ENCODE measurements at places on chromosomes 2 and 18. TPM values are rescaled to one million over a fixed set of nuclear protein-coding genes. Genes with fewer than 3 reads are reported as not detected.
A peak's percentile ranks its signal among the peaks of the same experiment; 100 is the strongest.

DNA sequence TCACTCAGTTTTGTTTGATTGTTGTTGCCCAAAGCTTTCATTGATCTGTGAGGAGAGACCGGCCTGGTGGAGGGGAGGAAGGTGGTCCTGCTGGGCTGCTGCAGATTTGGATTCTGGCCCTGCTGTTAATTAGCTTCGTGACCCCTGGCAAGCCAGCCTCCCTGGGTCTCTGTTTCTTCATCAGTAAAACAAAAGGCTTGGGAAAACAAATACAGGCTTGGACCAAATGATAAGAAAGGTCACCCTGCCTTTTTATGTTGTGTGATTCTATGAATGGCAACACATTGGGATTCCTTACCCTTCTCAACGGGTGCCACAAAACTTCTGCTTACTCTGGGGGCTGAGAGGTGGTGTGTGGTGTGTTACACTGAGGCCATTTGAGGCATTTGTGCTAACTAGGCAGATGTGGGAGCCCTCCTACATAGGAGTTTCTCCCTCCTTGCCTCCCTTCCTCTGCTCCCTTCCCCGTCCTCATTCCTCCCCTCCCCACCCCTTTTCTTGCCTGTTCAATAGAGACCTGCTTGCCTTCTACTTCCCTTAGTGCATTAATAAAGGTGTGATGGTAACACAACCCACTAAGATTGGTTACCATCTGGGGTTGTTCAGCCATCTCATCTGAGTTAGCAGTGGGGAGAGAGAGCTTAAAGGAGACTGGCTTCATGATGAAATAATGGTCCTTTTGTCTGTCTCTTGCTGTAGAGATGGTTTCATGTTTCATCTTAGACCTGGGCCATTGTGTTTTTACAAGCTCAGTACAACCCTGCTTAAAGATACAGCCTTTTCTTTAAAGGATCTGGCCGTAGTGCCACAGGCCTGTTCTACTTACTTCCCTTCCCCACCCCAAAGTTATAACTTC lies 96.2 kb downstream of the TANC1 start:
- no peak for DNase-seq
- H3K27me3 ChIP-seq = no peaks in the 10 kb centered on the region
- H3K4me1 ChIP-seq = peaks cover 22% of the 10 kb centered on the region
- H3K27ac ChIP-seq = peak overlapping the region; percentile 1

DNA sequence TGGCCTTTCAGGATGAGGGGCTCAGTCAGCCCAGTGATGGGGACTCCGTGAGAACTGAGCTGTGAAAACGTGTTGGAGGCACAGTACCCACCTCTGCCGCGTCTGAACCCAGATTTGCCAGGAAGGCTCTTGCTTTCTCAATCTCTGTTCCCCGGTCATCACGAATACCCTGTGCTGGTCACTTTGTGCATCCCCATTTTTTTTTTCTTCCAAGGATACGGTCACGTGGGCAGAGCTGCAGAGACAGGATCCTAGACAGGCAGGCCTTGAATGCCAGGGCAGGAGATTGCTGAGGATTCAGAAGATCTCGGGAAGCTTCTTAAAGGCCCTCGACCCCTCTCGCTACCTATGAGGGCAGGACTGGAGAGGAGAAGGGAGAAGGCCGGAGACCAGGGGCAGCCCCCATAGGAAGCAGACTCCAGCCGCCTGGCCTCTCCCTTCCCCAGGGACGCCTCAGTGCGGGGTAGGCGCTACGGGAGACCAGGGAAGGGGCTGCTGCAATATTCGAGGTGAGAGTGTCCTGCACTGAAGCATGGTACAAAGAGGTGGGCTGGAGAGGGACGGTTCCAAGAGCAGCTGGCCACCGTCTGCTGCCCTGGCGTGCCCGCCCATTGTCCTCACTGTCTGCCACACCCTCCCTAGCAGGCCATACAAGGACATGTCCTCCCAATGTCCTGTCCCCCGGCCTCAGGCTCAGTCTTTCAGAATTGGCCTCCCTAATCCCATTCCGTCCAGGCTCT lies 29.0 kb upstream of the TAF1B start:
- H3K36me3 ChIP-seq = no peaks in the 10 kb centered on the region
- no peak overlapping the region for H3K4me3 ChIP-seq
- peaks cover 18% of the 10 kb centered on the region for H3K4me1 ChIP-seq

DNA sequence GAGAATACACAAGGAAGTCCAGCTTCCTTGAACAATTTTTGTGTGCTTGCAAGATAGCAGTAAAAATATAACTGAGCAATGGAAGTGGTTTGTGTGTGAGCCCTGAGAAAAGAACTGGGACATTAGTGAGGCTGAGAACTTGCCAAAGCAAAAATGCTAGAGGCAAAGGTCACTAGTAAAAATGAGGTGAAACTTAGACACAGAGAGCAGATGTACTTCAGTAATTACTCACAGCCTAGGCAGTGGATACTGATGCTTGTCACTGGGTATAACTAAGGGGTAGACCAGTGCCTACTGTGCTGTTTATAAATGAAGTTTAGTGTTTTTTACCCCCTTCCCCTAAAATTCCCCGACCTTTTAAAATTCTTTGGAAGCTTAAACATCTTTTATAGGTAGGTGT lies 450.1 kb downstream of the LPIN1 start:
- no peaks in the 10 kb centered on the region for H3K27me3 ChIP-seq
- no peak for DNase-seq
- H3K36me3 ChIP-seq = no peaks in the 10 kb centered on the region
- H3K27ac ChIP-seq = no peak overlapping the region
- no peak overlapping the region for H3K4me3 ChIP-seq

- H3K4me3 ChIP-seq = no peak overlapping the region
- H3K27me3 ChIP-seq = no peaks in the 10 kb centered on the region
- no peaks in the 10 kb centered on the region for H3K36me3 ChIP-seq
- peaks cover 12% of the 10 kb centered on the region for H3K4me1 ChIP-seq
- DNase-seq = no peak
These were observed 83.8 kb upstream of the TFCP2L1 start for GRCh38 chr2:121368836-121369235.

GRCh38 chr2:162928356-162928755 lies 89.8 kb upstream of the KCNH7 start:
- no peak for DNase-seq
- no peaks in the 10 kb centered on the region for H3K4me1 ChIP-seq
- no peaks in the 10 kb centered on the region for H3K36me3 ChIP-seq
- no peak overlapping the region for H3K4me3 ChIP-seq
- H3K27ac ChIP-seq = no peak overlapping the region

- no peaks in the 10 kb centered on the region for H3K27me3 ChIP-seq
- H3K27ac ChIP-seq = no peak overlapping the region
- H3K36me3 ChIP-seq = no peaks in the 10 kb centered on the region
- H3K4me1 ChIP-seq = no peaks in the 10 kb centered on the region
These were observed 393.5 kb downstream of the CTNNA2 start for GRCh38 chr2:79906139-79906890.

- H3K36me3 ChIP-seq = no peaks in the 10 kb centered on the region
- H3K4me1 ChIP-seq = no peaks in the 10 kb centered on the region
- H3K27ac ChIP-seq = no peak overlapping the region
These were observed 378.4 kb upstream of the PIK3C3 start for GRCh38 chr18:41576643-41577042.

DNA sequence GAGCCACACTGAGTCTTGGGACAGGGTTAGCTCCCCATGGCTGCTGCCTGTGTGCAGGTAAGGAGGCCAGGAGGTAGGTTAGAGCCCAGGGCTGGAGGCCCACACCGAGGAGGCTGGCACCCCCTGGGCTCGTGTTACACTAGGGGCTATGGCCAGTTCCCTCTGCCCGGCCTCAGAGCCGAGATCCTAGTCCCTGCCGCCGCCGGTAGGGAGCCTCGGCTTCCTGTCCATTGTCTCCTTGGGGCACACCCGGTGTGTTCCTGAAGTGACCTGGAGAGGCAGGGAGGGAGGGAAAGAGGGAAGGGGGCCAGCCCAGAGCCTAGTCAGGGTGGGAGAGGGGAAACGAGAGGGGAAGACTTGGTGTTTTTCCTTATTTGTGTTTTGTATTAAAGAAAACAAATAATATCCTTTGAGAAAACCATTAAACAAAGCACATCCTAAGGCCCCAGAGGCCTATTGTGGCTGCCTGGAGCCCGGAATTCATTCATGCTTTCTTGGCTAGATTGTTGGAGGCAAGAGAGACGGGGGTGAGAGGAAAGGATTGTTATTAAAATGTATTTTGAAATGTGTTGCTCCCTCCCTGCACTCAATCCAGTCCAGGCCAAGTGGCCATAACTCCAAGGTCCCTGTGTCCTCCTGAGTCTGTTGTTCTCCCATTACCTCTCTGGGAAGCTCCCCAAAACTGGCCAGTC lies 170.7 kb downstream of the CTIF start:
- H3K27ac ChIP-seq = no peak overlapping the region
- H3K4me3 ChIP-seq = no peak overlapping the region
- H3K36me3 ChIP-seq = no peaks in the 10 kb centered on the region
- DNase-seq = no peak
- H3K4me1 ChIP-seq = peaks cover 28% of the 10 kb centered on the region
- H3K27me3 ChIP-seq = no peaks in the 10 kb centered on the region

DNA sequence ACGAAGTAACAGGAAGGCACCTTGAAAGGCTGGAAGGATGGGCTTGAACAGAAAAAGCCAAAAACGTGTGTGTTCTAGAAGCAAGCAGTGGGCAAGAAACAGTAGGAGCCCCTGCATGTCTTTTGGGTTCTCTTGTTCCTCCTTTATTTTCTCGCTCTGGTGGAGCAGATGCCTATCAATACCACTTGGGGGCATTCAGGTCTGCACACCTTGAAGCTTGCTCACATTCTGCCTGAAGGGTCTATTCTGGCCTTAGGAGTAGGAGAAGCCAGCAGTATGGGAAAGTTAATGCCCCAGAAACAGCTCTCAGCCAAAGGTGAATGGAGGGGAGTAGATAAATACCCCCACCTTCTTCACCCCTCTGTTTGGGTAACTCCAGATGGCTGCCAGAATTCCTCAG lies 204.5 kb downstream of the TXNL1 start:
- no peaks in the 10 kb centered on the region for H3K4me1 ChIP-seq
- no peaks in the 10 kb centered on the region for H3K27me3 ChIP-seq
- no peak overlapping the region for H3K27ac ChIP-seq
- no peaks in the 10 kb centered on the region for H3K36me3 ChIP-seq

DNA sequence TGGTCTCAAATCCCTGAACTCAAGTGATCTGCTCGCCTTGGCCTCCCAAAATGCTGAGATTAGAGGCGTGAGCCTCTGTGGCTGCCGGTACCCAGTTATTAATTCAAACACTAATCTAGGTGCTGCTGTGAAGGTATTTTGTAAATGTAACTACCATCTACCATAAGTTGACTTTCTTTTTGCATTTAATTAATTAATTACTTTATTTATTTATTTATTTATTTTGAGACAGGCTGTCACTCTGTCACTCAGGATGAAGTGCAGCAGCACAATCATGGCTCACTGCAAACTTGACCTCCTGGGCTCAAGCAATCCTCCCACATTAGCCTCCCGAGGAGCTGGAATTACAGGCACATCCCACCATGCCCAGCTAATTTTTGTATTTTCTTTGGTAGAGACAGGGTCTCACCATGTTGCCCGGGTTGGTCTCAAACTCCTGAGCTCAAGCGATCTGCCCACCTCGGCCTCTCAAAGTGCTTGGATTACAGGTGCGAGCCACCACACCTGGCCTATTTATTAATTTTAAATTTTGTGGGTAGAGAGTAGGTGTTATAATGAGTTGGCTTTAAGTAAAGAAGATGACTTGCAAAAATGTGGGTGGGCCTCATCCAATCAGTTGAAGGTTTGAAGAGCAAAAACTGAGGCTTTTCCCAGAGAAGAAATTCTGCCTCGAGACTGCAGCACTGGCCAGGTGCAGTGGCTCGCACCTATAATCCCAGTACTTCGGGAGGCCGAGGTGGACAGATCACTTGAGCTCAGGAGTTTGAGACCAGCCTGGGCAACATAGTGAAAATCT lies 17.3 kb upstream of the NMUR1 start:
- no peak for DNase-seq
- no peaks in the 10 kb centered on the region for H3K36me3 ChIP-seq
- H3K27me3 ChIP-seq = no peaks in the 10 kb centered on the region
- no peak overlapping the region for H3K4me3 ChIP-seq
- H3K27ac ChIP-seq = no peak overlapping the region
- no peaks in the 10 kb centered on the region for H3K4me1 ChIP-seq

- H3K36me3 ChIP-seq = no peaks in the 10 kb centered on the region
- H3K4me3 ChIP-seq = no peak overlapping the region
- no peak for DNase-seq
- no peak overlapping the region for H3K27ac ChIP-seq
- peaks cover 6% of the 10 kb centered on the region for H3K4me1 ChIP-seq
- no peaks in the 10 kb centered on the region for H3K27me3 ChIP-seq
These were observed 210.6 kb downstream of the ZNF521 start for GRCh38 chr18:25141399-25141798.

GRCh38 chr2:153470867-153471266 lies 7.7 kb downstream of the RPRM start:
- no peaks in the 10 kb centered on the region for H3K4me1 ChIP-seq
- H3K27me3 ChIP-seq = no peaks in the 10 kb centered on the region
- no peak overlapping the region for H3K4me3 ChIP-seq
- H3K36me3 ChIP-seq = no peaks in the 10 kb centered on the region
- DNase-seq = no peak
- no peak overlapping the region for H3K27ac ChIP-seq

LRRTM4 gene
- total RNA-seq = 0.98 TPM

GCKR gene
- total RNA-seq = 0.98 TPM

RTKN gene
- total RNA-seq = 24.6 TPM

RAB6C gene
- not detected for total RNA-seq

KIAA1328 gene
- total RNA-seq = 17.2 TPM

RAPGEF4 gene
- 18.4 TPM for total RNA-seq

Measured in vagina (tissue), 2 donors.